ENCODE measurements at places on chromosomes 2 and 18. TPM values are rescaled to one million over a fixed set of nuclear protein-coding genes. Genes with fewer than 3 reads are reported as not detected.

The SPOPL gene
- total RNA-seq: 30.1 TPM

The DTNB gene
- 8.0 TPM for total RNA-seq

The DNAJC27 gene
- 11.5 TPM for total RNA-seq

The SIX2 gene
- total RNA-seq: 14.4 TPM

The SSB gene
- total RNA-seq: 72.5 TPM

The CFLAR gene
- total RNA-seq: 120 TPM

The LINC00305 gene
- total RNA-seq: not detected

The NCKAP5 gene
- total RNA-seq: 18.4 TPM

The SCTR gene
- 0.21 TPM for total RNA-seq

The ABCG5 gene
- not detected for total RNA-seq

The MAPRE3 gene
- 4.0 TPM for total RNA-seq

The MTCL1 gene
- total RNA-seq: 36.9 TPM

The BMPR2 gene
- 49.5 TPM for total RNA-seq

The RNF125 gene
- total RNA-seq: 8.0 TPM

Data from tongue (tissue), 3 donors.